ENCODE measurements at places on chromosomes 2 and 18. TPM values are rescaled to one million over a fixed set of nuclear protein-coding genes. Genes with fewer than 3 reads are reported as not detected.

- H3K36me3 ChIP-seq: no peaks in the 10 kb centered on the region
- no peaks in the 10 kb centered on the region for H3K27me3 ChIP-seq
- DNase-seq: no peak
- H3K27ac ChIP-seq: no peak overlapping the region
- no peak overlapping the region for H3K4me3 ChIP-seq
These were observed 125.7 kb upstream of the LMAN1 start for GRCh38 chr18:59484561-59485328.

DNA sequence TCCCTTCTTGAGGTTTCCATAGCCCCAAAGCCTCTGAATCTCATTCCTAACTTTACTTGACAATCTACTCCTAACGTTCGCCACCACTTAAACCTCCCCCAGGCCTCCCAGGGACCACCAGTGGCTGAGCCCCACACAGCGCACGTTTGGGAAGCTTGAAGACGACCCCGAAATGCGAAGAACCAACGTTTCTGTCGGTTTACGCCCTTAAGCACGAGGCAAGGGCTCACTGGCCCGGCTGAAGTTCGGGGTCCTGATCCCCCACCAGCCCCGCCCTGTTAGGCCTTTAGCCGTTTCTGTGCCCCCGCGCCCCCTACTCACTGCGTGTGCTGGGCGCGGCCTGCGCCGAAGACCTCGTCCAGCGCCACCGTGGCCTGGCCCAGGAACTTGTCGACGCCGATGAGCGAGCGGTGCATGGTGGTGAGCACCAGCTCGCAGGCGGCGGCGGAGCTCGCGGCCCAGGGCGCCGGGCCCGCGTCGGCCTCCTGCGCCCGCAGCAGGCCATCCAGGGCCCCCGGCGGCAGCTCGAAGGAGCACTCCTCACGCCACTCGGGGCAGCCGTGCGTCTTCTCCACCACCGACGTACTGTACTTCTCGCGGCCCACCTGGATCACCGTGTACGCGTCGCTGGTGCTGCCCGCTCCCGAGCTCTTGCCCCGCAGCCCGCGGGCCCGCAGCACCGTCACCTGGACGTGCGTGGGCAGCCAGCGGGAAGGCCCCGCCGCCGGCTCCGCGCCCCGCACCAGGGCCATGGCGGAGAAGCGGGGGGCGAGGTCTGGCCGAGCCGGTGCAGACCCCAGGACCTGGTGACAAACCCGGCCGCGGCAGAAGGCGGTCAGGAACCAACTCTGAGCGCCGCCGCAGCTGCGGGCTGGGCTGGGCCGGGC, 479 bp downstream of the RAB11FIP5 start:
- H3K36me3 ChIP-seq: peaks cover 3% of the 10 kb centered on the region
- no peak overlapping the region for H3K27ac ChIP-seq
- peak; percentile 58 for DNase-seq
- peaks cover 26% of the 10 kb centered on the region for H3K27me3 ChIP-seq
- peak overlapping the region; percentile 83 for H3K4me3 ChIP-seq
- H3K4me1 ChIP-seq: peaks cover 23% of the 10 kb centered on the region

GDF7 gene
- total RNA-seq: 0.55 TPM

GRCh38 chr2:219249203-219249980, 3.7 kb upstream of the TUBA4B start:
- DNase-seq: no peak
- peaks cover 31% of the 10 kb centered on the region for H3K4me1 ChIP-seq
- H3K4me3 ChIP-seq: no peak overlapping the region
- H3K36me3 ChIP-seq: peaks cover 19% of the 10 kb centered on the region
- H3K27me3 ChIP-seq: peaks cover 31% of the 10 kb centered on the region

- H3K4me1 ChIP-seq: peaks cover 23% of the 10 kb centered on the region
- H3K4me3 ChIP-seq: peak within 1 kb of the TSS; percentile 80
These were observed at the start of gene MOCOS for GRCh38 chr18:36187193-36187825. Gene MOCOS (plus strand): TSS chr18:36187497. CDS start chr18:36187540, 43 bp downstream.

ASXL3 gene
- 0.35 TPM for total RNA-seq

GRCh38 chr2:202375033-202375608, 1.0 kb upstream of the BMPR2 start:
- no peaks in the 10 kb centered on the region for H3K27me3 ChIP-seq
- H3K4me3 ChIP-seq: peak overlapping the region; percentile 99
- no peaks in the 10 kb centered on the region for H3K36me3 ChIP-seq

DNA sequence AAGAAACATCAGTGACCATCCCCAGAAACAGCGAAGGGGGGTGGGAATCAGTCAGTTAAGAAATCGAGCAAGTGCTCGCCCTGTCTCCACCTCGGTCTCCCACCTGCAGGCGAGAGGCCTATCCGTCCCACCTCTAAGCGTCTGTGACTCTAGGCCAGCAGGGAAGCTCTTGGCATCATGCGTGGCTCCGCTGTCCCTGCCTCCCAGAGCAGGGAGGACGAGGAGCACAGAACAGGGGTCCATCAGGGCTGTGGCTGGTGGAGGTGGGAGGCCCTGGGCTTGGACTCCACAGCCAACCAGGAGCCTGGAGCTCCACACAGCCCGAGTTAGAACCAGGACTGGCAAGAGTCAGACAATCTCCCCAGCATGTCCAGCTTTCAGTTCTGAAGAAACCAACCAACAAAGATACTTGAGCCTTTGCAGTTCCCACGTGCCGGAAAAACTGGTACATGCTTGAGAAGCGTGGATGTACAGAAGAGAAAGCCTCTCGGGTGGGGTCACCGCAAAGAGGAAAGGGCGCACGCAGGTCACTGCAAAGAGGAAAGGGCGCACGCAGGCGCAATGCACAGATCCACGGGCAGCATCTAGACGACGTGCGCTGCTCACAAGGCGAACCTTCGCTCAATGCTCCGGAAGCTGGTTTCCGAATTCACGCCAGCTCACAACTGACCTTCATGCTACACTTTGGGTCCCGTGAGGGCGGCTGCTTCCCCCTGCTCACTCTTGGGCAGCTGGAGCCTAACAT, 104.5 kb upstream of the ALKAL2 start:
- H3K4me1 ChIP-seq: no peaks in the 10 kb centered on the region
- no peak overlapping the region for H3K4me3 ChIP-seq
- no peak overlapping the region for H3K27ac ChIP-seq
- no peaks in the 10 kb centered on the region for H3K36me3 ChIP-seq
- no peak for DNase-seq

DNA sequence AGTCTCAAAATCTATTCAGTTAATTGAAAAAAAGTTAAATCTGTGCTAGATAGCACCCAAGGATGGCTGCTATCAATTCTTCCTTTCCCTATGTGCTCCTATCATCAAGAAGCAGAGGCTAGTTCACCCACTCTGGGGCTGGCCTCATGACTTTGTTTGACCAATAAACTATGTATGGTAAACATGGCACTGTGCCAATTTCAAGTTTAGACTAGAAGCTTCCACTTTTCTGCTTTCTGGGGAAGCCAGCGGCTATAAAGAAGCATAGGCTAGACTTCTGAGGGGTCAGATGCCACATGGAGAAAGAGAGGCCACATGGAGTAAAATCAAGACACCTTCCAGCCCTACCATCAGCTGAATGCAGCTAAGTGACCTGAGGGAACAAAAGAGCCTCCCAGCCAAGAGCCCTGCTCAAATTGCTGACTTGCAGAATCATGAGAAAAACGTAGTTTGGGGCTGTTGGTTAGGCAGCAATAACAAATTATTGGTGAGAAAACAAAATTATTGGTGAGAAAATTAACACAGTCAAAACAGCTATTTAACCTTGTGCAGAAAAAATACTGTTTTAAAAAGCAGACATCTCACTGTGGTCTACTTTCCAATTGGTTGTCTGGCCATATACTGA, 86.5 kb upstream of the SLC14A2 start:
- peaks cover 2% of the 10 kb centered on the region for H3K36me3 ChIP-seq
- H3K27ac ChIP-seq: no peak overlapping the region
- 0 out of 2 replicates have a peak, but pooled peaks cover 4% of the 10 kb centered on the region for H3K27me3 ChIP-seq
- peaks cover 2% of the 10 kb centered on the region for H3K4me1 ChIP-seq
- no peak overlapping the region for H3K4me3 ChIP-seq

DNA sequence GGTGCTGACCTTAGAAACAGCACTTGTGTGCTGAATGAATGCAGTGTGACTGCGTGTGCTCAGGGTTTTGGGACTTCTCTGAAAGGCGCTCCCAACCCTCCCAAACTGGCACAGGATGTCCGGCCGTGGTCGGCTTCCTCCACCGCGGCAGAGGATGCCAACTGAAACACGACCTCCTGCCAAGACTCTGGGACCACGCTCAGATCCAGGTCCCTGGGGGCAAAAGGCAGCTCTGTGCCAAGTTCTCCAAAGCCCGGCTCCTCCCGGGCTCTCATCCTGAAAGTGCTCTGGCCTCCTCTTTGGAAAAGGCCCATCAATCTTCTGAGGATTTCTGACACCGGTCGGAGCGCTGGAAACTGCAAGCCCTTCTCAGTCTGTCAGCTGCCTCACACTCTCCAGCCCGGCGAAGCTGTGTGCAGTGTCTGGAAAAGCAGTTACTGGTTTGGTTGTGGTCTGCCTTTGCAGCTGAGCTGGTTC, 32.3 kb upstream of the ZBTB7C start:
- no peaks in the 10 kb centered on the region for H3K36me3 ChIP-seq
- peaks cover 3% of the 10 kb centered on the region for H3K27me3 ChIP-seq
- DNase-seq: no peak
- H3K27ac ChIP-seq: no peak overlapping the region
- H3K4me1 ChIP-seq: no peaks in the 10 kb centered on the region
- H3K4me3 ChIP-seq: no peak overlapping the region

DNA sequence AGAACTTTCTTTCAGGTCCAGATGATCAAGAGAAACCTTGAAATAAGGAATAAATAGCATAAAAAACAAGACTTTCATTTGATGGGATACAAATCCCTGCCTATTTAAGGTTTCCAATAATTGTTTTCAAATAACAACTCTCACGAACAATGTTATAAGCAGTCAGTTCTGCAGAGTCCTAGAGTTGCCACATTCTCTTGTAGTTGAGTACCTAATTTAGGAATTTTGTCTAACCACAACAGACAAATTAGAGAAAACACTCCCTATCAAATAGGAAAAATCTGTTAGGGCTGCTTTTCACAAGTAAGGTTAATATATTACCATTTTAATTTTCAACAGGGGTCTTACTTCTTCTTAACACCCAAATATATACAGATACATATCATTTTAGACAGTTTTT, 130.1 kb upstream of the CDH20 start:
- H3K27me3 ChIP-seq: no peaks in the 10 kb centered on the region
- DNase-seq: no peak
- no peak overlapping the region for H3K27ac ChIP-seq
- no peaks in the 10 kb centered on the region for H3K36me3 ChIP-seq
- no peak overlapping the region for H3K4me3 ChIP-seq

DNA sequence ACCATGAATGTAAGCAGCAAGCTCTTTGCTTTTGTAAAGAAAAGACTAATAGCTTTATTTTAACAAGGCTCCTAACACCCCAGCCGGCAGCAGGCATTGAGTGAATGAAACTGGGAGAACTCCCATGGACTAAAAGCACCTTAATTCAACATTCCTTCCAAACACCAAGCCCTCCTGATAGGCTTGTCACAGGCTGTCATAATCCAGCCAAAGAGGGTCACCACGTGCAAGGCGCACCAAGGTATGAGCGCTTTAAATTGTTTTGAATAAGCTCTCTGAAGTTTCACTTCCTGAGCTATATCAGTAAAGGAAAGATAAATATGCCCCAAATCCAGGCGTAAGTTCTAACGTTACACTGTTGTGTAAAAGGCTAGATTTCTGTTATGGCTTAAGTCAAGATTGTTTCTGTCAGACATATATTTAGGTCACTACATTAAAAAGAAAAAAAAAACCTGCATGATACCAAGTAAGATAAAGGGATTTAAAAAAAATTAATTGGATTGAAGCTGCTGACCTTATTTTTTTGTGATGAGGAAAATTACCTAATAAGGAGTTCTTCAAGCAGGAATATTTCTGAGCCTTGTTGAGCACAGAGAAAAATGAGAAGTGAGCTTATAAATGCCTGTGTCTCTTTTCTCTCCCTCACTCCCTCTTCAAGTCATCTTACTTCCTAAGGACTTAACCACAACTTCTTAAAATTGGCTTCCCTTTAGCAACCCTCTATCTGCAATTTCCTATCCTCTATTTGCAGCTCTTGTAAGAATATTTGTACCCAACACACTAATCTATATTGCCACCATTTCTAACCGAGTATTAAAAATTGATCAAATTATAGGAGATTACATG, 136.1 kb upstream of the NRP2 start:
- no peaks in the 10 kb centered on the region for H3K36me3 ChIP-seq
- no peak overlapping the region for H3K4me3 ChIP-seq
- no peak for DNase-seq

HOXD8 gene
- not detected for total RNA-seq

DNA sequence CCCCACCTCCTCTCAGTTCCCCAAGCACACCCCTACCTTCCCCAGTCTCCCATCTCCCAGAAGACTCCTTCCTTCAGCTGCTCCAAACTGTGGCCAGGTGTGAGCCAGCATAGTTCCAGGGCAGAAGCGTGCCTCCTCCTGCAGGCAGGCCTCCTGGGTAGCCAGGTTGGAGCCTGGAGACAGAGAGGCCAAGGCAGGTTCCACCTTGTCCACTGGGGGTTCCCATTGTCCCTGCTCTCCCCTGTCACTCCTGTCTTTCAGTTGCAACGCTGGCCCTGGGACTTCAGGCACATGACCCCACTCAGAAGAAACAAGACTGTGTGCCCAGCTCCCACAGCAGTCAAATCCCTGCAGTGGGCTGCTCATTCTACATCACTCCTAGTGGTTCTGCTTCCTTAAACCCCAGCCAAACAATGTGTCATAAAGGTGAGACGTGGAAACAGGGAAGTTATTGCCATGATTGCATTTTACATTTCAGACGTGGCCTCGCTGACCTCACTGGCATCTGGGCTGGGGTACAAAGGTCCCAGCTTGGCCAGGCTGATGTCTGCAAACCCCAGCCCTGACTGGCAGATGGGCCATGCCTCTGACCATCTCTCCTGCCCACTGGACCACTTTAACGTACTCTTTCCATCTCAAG, 96.5 kb upstream of the BOD1L2 start:
- 0 out of 2 replicates have a peak, but pooled peaks cover 3% of the 10 kb centered on the region for H3K27me3 ChIP-seq
- DNase-seq: no peak
- H3K27ac ChIP-seq: no peak overlapping the region
- H3K4me1 ChIP-seq: peaks cover 14% of the 10 kb centered on the region
- no peak overlapping the region for H3K4me3 ChIP-seq
- H3K36me3 ChIP-seq: peaks cover 26% of the 10 kb centered on the region

DNA sequence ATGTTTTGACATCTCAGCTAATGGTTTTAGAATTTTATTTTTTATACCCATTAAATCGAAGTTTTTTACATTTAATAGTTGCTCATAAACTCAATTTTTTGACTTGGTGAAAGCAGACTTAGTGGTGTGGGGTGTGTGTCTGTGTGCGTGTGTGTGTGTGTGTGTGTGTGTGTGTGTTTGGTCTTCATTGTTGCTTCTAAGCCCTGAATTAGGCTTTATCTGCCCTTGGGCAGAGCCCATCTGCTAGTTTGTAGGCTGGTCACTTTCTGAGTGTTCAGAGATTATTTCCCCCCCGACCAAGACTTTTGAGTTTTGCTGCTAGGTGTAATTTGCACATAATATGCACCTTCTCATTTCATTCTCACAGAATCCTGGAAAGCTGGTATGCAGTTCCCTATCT, 14.3 kb downstream of the PAX3 start:
- H3K4me1 ChIP-seq: peaks cover 18% of the 10 kb centered on the region
- no peak overlapping the region for H3K27ac ChIP-seq
- H3K36me3 ChIP-seq: no peaks in the 10 kb centered on the region
- peaks cover 85% of the 10 kb centered on the region for H3K27me3 ChIP-seq

- DNase-seq: no peak
- H3K27ac ChIP-seq: no peak overlapping the region
- H3K36me3 ChIP-seq: no peaks in the 10 kb centered on the region
- H3K27me3 ChIP-seq: peaks cover 13% of the 10 kb centered on the region
These were observed 22.5 kb upstream of the ACVR1 start for GRCh38 chr2:157898591-157898996.

DUSP2 gene
- 5.8 TPM for total RNA-seq

COL5A2 gene
- total RNA-seq: 16.0 TPM

Data from WTC11 (cell line).